Fibroblast of skin of left biceps (primary cell): ENCODE measurements at places on chromosomes 2 and 18.
A peak's percentile ranks its signal among the peaks of the same experiment; 100 is the strongest.

DNA sequence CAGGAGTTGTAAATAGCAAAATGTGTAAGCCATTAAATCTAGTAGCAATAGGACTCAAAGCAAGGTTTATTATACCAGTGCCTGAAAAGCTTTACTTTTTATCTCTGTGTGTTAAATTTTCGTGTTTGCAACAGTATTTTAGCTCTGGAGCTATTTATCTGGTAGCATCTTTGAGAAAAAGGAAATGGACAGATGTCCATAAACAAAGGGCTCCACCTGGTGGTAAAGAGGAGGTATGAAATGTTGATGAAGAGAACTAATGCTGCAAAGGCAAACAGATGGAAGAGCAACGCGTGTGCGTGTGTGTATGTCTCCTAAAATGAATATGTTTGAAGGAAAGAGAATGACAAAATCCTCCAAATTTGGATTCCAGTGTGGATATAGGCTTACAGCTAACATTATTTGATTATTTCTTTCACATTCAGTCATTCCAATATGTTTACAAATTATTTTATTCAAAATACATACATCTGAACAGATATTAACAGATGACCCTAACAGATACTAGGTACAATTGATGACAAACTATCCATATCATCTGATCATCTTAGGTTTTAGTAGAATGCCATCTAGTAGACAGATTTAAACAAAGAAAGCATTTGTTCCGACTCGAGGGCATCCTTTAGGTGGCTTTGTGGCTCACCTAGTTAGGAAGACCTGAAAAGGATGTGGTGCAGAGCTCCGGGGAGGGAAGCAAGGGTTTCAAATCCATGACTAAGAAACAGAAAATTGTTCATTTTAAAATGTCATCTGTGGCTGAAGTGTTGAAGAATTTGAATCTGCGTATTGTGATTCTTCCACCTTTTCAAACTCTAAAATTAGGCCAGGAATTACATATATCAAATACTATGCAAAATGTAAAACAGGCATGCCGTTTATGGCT lies 383.3 kb downstream of the MTX2 start:
- DNase-seq: no peak

GRCh38 chr2:151767536-151767935 lies 33.3 kb upstream of the NEB start:
- no peak for DNase-seq

DNA sequence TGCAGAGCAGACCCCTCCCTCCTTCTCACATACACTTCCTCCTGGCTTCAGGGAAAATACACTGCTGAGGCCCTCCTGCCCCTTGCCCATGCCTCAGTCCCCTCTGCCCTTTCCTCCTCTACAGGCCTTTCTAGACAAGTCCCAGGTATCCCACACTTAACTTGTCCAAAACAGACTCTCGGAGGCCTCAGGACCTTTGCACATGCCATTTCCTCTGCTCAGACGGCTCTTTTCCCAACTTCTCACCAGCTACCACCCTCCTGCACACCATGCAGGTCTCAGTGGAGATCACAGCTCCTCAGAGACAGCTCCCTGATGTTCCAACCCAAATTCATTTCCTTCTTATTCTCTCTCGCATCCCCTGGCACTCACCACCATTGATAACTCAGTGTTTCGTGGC lies 11.7 kb downstream of the TBC1D8 start:
- DNase-seq: no peak

DNA sequence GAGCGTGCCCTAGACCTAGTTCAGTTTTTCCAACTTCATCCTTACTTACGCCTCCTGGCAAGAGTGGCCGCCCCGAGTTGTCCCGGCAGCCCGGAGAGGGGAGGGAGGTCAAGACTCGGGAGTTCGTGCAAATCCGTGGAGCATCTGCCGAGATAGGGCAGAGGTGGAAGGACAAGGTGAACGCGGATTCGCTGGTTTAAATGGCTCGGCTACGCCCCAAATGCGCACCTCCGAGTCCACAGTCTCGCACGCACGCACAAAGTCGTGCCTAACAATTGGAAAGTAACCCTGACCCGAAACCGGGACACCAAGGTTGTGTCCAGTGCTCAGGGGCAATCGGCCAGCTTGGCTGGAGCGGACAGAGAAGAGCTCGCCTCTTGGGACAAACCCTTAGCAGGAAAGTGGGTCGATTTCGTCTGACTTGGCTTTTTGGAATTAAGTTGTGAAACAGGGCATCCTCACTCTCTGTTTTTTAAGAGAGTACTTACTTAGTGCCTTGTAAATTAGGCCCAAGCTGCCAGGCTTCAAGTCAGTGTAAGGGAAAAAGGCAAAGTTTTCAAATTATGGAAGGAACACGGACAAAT lies 726 bp upstream of the SS18 start:
- DNase-seq: peak; percentile 8

DNA sequence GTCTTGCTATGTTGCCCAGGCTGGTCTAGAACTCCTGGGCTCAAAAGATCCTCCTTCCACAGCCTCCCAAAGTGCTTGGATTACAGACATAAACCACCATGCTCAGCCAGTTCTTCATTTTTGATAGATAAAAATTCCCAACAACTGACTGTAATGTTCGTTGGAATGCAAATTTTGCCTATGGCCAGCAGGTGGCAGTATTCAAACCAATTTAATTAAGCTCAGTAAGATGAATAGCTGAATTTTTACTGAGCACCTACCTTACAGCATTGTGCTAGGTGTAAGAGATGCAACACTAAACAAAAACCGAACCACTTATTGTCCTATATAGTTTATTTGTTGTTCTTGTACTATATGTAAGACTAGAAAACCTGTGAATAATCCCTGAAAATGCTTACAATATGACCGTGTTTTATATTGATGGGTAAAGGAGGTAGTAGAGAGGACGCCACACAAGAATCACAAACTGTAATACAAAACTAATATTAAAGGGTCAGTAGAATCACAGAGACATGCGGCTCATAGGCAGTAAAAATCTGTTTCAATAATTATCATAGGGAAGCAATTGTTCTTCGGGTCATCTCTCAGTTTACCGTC lies 8.2 kb upstream of the TMEM182 start:
- no peak for DNase-seq

DNA sequence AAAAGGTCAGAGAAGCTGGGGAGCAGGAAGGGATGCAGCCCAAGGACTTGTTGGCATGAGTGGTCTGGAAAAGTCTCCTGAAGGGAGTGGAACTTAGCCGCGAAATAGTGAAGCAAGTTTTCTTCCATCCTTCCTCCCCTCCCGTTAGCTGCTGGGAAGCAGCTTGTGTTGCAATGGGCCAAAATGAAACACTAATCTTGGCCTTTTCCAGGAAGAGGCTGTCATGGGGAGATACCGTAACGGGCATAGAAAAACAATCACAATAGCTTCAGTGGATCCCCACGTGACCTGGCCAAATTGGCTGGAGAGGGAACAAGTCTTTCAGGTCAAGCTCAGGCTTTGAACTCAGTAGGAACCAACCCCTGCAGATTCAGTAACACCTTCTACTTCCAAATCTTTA lies 49.3 kb downstream of the SEMA4F start:
- DNase-seq: no peak

GRCh38 chr2:67210430-67210829 lies 186.7 kb upstream of the ETAA1 start:
- no peak for DNase-seq

DNA sequence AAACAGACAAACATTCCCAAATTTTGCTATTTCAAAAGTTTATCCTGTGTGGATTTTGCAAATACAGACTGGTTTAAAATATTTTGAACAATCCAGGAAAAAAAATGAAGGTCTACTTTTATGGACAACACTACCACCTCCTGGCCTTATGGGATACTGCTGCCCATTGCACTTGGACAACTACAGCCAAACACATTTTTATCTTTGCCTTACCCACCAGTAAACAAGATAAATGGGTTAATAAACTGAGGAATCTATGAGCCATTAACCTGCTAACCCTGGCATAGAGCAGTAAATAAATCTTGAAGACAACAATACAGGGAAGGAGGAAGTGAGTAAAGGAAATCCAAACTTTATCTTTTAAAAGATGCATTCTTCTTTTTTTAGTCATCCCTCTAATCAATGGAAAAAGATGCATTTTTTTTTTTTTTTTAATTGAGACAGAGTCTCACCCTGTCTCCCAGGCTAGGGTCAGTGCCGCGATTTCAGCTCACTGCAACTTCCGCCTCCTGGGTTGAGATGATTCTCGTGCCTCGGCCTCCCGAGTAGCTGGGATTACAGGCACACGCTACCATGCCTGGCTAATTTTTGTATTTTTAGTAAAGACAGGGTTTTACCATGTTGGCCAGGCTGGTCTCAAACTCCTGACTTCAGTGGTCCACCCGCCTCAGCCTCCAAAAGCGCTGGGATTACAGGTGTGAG lies 2.1 kb upstream of the SPIRE1 start:
- DNase-seq: no peak

DNA sequence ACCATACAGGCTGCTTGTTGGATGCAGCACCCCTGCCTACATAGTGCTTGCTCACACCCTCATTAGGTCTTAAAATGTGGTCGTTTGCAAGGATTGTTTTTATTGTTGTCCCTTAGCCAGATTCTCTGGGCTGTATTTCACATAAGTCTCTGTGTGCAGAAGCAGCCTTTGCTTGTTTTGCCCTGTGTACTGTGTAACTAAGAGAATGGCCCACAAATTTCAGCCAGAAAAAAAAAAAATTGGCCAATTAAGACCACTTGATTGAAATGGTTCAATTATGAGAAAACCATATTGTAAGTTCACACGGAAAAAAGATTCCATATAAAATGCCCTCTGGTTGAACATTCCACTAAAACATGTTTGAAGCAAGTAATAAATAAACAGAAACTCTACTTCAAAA lies 377.1 kb upstream of the SOX11 start:
- no peak for DNase-seq

- no peak for DNase-seq
Observed at GRCh38 chr2:81481994-81482368, 1177.4 kb upstream of the LRRTM1 start.

- no peak for DNase-seq
Observed at GRCh38 chr2:1418566-1418965, 5.3 kb downstream of the TPO start.

GRCh38 chr2:24272907-24273306 lies 87.4 kb downstream of the ITSN2 start:
- no peak for DNase-seq

DNA sequence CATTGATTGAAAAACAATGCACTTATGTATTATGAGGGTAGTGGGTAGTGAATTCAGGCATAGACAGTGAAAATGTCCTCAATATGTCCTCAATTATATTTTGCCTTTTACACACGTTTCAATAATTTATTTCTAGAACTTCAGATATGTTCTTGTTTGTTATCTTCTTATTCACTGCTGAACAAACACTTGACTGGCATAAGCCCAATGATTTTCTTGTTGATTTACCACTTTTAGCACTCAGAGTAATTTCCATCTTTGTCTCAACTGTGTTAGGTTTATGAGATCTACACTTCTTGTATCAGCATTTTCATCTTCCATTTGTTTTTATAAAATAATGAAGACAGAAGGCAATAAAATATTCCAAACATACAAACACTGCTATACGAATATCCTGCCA lies 61.8 kb upstream of the DCC start:
- no peak for DNase-seq

- DNase-seq: no peak
Observed at GRCh38 chr2:120319123-120319522, 26.8 kb upstream of the INHBB start.

GRCh38 chr2:173021939-173022371 lies 53.7 kb upstream of the MAP3K20 start:
- no peak for DNase-seq

GRCh38 chr2:16664052-16664731 lies 1.4 kb downstream of the CYRIA start:
- DNase-seq: no peak

GRCh38 chr2:71887196-71887595 lies 260.5 kb downstream of the CYP26B1 start:
- DNase-seq: no peak

GRCh38 chr2:30421604-30422443 lies 25.2 kb upstream of the LCLAT1 start:
- DNase-seq: peak; percentile 89

GRCh38 chr2:141001750-141002149 lies 1129.1 kb downstream of the LRP1B start:
- no peak for DNase-seq

DNA sequence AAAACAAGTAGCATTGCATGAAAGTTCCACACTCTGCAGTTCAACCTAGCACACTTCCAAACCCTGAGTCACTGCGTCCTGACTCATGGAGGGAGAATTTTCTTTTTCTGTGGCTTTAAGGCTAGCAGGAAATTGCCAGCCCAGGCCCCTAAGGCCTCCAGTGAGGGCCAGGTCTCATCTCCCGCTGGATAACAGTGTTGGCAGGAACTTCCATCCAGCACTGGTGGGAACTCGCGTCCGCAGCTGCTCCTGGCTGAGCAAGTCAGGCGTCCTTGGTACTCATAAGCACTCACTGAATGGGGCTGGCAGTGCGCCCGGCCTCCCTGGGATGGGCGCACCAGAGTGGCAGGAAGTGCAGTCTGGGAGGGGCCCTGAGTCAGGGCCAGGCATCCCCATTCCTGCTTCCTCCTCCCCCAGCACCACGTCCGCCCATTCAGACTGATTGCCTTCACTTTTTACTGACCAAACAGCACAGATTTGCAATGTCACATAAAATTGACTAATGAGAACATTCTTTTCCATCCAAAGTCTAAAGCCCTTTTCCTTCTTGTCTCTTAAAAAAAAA lies 14.3 kb downstream of the MALL start:
- DNase-seq: peak; percentile 99

GRCh38 chr18:66346833-66347588 lies 256.9 kb downstream of the CDH19 start:
- DNase-seq: no peak
